ENCODE measurements at places on chromosomes 5 and 9.

DNA sequence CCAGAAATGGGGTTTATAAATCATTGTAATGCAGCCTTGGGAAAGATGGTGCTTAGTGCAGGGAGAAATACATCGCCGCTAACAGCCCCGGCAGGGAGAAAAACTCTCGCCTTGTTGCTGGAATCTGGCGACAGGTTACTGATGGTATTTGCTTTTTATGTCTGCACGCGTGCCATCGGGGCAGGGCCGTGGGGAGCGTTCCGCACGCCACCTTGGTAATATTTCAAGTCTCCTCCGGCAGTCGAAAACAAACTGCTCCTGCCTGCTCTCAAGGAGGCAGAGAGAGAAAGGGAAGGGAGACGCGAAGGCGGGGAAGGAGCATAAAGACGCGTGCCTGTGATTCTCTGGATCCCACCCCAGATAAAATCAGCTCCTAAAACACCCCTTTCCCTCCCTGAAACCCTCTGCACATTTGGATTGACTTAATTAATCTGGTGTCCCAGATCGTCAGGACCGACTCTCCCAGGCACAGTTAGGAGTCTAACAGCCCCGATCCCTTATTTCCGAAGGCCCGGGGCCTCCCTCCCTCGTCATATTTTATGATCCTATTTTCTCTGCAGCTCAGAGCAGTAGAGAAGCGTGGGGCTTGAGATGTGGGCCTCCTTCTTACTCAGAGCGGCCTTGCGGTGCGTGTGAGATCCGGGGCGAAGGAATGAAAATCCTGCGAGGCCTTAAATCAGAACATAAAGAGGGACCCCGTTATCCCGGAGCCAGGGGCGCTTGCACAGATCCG lies 47.7 kb downstream of the CFAP77 start:
- DNase-seq, result no peak

DNA sequence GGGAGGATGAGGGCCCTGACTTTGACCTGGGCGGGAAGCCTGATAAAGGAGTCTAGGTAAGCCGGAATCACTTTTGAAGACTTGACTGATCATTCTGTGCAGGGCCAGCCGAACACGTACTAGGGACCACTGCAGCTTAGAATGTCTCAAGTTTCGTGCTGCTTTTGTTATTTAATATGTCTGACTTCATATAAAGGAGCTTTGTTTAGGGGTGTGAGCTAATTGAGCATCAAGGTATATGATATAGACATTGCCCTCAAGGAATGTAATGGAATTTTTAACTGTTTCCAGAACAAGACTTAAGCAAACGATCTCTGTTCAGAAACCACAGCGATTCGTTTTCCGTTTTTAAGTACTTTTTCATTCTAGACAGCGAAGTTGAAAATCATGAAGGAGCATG lies 173.0 kb downstream of the SEMA6A start:
- no peak for DNase-seq

- no peak for DNase-seq
These were observed 246.8 kb upstream of the TUT7 start for GRCh38 chr9:86600977-86601376.

DNA sequence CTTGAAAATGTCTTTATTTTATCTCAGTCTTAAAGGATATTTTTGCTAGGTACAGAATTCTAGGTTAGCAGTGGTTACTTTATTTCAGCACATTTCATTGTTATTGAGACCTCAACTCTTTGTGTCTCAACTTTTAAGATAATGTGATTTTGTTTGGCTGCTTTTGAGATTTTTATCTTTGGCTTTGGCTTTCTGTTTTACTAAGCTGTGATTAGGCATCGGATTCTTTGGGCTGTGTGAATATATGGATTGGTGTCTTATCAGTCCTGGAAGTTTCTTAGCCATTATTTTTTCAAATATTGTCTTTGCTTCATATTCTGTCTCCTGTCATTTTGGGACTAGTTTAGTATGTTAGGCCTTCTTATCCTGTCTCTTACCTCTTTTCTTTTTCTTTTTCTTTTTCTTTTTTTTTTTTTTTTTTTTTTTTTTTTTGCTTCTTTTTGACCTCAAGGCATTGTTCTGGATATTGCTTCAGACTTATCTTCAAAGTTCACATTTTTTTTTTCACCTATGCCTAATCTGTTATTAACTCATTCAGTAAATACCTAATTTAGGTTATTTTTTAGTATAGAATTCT lies 20.1 kb upstream of the APC start:
- no peak for DNase-seq

DNA sequence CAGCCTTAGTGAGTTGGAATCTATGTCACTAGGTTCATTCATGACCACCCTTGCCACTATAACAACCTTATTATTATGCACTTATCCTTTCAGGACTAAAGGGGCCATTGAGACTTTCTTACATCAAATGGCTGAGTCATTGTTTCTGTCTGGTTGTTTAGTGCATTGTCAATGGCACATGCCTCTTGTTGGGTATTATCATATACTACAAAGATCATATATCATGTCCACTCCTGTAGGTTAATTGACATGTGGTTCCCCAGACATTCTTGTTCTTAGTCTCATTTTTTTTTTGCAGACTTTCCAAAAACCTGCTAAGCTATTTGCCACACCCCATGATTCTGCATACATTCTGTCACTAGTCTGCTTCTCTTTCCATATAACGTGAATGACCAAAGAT lies 66.7 kb upstream of the PRDM9 start:
- DNase-seq, result no peak

DNA sequence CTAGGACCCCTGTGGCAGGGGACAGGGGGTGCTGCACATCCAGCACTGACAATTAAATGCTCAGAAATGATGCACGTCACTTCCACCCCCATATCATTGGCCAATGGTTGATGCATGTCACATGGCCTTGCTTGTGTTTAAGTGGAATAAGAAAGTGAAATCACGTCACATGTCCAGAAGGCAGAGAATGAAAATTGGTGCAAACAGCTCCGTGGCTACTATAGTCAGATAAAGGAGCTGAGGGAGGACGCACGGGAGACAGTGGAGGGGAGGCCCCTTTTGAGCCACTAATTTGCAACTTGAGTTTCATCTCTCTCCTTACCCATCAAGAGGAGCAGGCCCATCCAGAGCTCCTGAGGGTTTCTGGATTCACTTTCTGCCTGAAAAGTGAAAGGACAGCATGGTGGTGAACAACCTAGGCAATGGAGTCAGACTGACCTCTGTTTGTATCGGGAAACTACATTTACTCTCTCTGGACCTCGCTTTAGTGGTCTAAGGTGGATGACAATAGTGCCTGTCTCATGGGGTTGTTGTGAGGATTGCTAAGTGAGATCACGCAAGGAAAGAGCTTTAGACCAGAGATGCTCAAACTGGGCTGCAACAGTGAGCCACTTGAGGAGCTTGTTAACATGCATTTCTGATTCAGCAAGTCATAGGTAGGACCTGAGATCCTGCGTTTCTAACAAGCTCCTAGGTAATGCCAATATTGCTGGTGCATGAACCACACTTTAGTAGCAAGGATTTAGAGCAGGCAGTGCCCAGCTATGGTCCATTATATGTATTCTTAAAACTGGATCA lies 133.9 kb upstream of the ADRA1B start:
- no peak for DNase-seq

GRCh38 chr5:149855366-149855765 lies 89.2 kb downstream of the PDE6A start:
- no peak for DNase-seq
